AG10803 (cell line): ENCODE measurements at places on chromosomes 5 and 9.

GRCh38 chr5:149221326-149221725, 50.3 kb upstream of the AFAP1L1 start:
- DNase-seq: peak; percentile 36

- DNase-seq: no peak
Measured at GRCh38 chr9:94851467-94851866, 125.0 kb downstream of the AOPEP start.

GRCh38 chr5:176450077-176450476, 1.9 kb downstream of the FAF2 start:
- no peak for DNase-seq

GRCh38 chr9:135849181-135849580, 58.2 kb downstream of the CAMSAP1 start:
- DNase-seq: no peak

DNA sequence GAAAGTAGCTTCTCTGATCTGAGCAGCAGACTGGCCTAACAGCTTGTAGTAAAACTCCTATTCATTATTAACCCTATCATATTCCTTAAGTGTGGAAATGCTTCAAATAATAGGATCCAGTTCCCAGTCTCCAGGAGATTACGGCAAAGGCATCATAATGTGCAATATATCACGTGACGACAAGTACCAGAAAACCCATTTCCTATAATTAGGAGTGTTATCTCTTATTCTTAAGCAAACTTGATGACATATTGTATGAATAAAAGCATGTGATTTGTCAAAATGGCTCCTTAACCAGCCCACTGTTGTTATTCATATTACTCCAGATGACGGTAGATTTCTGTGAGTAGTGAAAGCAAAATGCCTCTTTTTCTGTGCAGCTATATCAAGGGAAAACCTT, 2.9 kb downstream of the SV2C start:
- no peak for DNase-seq

- DNase-seq: no peak
Measured at GRCh38 chr9:16960084-16960483, 89.6 kb upstream of the BNC2 start.

DNA sequence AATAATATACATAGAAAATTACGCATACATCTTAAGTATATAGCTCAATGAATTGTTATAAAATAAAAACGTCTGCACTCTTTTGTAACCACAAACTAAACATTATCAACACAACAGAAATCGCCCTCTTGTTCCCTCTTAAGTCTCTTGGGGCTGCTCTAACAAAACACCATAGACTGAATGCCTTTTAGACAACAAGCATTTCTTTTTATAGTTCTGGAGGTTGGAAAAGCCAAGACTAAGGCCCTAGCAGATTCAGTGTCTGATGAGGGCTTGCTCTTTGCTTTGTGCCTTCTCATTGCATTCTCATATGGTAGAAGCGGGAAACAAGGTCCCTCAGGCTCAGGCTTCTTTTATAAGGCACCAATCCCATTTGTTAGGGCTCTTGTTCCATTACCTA, 4.9 kb upstream of the IFNB1 start:
- DNase-seq: no peak

DNA sequence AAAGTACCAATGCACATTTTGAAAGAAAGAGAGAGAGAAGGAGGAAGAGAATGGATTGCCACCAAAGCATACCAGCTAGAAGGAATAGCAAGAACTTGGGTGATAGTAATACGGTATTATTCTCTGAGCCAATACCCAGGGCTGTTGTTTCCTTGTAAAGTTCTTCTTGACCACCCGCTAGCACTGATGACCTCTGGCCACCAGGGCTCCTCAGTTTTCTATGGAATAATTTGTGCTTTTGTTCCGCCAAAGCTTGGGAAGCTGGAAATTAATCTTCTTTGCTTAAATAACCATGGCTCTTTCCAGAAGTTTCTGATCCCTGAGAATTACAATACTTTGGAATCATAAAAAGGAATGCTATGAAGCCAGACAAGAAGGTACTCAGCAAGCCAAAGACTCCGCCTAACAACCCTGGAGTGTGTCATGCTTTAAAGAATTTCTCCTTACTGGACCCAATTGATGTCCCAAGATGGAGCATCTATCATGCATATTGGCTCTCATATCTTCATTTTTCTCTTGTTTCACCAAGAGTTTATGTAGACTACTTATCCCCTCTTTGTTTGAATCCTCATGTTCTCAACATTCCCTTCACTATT, 29.8 kb downstream of the OR2K2 start:
- no peak for DNase-seq

- peak; percentile 91 for DNase-seq
Measured at GRCh38 chr5:55601204-55601618, 66.4 kb upstream of the PLPP1 start.

DNA sequence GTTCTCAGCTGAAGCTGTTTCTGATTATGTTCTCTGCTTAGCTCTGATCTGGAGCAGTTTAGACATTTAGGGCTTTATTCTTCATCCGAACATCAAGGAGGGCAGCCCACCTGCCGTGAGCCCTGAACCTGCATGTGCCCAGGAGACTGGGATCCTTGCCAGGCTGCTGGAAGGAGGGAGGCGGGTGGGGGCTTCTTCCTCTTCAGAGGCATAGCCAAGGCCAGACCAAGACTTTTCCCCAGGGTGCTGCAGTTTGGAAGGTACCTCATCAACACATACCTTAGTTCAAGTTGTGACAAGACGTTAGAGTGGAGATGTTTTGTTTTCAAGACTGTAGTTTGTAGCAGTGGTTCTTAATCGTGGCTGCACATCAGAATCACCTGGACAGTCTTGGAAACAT, 64.9 kb downstream of the RALGPS1 start:
- no peak for DNase-seq

DNA sequence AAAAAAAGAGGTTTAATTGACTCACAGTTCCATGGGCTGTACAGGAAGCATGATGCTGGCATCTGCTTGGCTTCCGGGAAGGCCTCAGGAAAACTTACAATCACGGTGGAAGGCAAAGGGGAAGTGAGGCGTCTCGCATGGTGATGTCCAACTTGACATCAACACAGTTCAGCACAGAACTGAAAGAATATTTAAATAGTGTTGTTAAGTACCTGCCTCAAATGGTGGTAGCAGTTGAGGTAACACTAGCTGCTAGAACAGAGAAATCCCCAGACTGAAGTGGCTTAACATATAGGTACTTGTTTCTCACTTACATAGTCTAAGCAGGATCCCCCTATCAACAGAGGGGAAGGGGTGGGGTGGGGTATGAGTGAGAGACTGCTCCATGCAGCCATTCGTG, 141.6 kb downstream of the DROSHA start:
- DNase-seq: no peak

DNA sequence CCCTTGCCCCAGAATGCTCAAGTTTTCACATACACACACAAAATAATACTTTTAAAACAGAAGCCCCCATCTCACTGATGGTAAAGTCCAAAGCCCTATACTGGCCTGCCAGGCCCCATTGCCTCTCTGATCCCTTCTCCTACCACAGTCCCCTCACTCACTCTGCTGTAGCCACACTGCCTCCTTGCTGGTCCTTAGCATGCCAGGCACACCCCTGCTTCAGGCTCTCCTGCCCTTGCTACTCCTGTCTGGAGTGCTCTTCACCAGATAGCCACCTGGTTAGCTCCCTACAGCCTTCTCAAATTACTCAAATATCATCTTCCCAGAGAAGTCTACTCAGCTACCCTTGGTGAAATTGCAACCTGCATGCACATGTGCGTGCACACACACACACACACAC, 177.5 kb downstream of the C5orf15 start:
- no peak for DNase-seq

DNA sequence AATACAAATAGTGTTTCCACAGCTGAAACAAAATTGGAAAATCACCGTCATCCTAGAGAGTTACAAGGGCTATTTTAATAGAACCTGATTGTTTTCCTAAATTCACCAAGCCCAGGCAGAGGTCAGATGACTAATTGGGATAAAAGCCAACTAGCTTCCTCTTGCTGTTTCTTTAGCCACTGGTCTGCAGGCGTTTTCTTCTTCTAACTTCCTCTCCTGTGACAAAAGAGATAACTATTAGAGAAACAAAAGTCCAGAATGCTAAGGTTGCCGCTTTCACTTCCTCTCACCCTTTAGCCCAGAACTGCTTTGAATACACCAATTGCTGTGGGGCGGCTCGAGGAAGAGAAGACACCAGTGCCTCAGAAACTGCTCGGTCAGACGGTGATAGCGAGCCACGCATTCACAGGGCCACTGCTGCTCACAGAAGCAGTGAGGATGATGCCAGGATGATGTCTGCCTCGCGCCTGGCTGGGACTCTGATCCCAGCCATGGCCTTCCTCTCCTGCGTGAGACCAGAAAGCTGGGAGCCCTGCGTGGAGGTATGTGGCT, at the start of gene TLR4:
TSS of gene TLR4 (plus strand) at position 380 of the 552 bp plus-strand sequence. CDS start at position 450, 70 bp downstream.
- peak; percentile 71 for DNase-seq

- DNase-seq: no peak
Measured at GRCh38 chr5:159263569-159263905, 447 bp downstream of the UBLCP1 start.

DNA sequence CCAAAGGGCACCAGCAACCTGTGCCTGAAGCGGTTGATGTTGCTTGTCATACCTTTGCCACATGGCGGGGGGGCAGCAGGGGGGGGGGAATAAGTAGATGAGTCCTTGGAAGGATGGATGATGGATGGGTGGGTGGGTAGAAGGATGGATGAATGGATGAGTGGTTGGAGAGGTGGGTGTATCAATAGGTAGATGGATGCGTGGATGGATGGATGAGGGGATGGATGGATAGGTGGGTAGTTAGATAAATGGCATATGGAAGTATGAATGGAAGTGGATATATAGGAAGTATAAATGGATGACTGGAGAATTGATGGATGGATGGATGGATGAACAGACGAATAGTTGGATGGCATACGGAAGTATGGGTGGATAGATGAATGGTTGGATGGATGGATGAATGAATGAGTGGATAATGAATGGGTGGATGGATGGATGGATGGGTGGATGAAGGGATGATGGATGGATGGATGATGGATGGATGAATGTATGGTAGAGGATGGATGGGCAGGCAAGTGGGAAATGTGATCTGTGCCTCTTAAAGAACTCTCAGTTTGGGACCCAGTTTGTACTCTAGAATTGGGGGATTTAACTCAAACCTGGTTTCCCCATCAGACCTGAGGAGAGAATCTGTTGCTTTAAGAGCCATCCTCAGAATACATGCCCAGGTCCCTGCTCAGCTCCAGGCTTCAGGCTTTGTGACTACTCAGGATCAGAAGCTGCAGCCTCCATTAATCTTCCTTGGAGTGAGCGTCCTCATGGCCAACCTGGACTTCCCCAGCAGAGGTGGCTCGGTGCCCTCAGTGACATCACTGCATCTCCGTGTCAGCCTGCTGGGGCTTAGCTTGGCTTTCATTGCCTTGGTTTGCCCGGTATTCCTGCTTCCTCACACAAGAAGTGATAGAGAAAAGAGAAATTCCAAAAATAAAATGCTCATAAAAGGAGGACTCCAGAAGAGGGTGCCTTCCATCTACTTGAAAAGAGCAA, 27.6 kb upstream of the SUSD3 start:
- DNase-seq: no peak

GRCh38 chr9:136050701-136051452, 44.2 kb downstream of the NACC2 start:
- no peak for DNase-seq

GRCh38 chr5:175868996-175869638, 2.3 kb upstream of the CPLX2 start:
- no peak for DNase-seq

GRCh38 chr5:73256012-73256411, 83.0 kb downstream of the TMEM174 start:
- no peak for DNase-seq

DNA sequence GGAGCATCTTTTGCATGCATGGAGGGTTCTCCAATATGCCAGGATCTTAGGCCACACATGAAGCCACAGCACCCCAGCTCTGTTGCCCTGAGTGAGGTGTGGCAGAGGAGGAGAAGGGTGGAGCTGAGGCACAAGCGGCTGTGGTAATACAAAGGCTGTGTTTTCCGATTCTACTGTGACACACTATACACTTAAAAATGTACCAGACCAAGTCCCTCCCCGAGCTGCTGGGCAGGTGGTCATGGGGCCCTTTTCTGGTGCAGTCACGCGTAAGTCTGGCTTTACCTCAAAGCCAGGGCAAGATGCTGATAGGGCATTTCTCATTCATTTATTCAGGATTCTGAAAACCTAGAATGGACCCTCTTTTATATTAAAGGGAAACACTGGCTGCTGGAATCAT, 3.7 kb downstream of the ADGRV1 start:
- DNase-seq: no peak

GRCh38 chr5:1336749-1337488, 8.0 kb downstream of the CLPTM1L start:
- DNase-seq: no peak

GRCh38 chr9:99177576-99178366, 44.0 kb downstream of the ALG2 start:
- no peak for DNase-seq

DNA sequence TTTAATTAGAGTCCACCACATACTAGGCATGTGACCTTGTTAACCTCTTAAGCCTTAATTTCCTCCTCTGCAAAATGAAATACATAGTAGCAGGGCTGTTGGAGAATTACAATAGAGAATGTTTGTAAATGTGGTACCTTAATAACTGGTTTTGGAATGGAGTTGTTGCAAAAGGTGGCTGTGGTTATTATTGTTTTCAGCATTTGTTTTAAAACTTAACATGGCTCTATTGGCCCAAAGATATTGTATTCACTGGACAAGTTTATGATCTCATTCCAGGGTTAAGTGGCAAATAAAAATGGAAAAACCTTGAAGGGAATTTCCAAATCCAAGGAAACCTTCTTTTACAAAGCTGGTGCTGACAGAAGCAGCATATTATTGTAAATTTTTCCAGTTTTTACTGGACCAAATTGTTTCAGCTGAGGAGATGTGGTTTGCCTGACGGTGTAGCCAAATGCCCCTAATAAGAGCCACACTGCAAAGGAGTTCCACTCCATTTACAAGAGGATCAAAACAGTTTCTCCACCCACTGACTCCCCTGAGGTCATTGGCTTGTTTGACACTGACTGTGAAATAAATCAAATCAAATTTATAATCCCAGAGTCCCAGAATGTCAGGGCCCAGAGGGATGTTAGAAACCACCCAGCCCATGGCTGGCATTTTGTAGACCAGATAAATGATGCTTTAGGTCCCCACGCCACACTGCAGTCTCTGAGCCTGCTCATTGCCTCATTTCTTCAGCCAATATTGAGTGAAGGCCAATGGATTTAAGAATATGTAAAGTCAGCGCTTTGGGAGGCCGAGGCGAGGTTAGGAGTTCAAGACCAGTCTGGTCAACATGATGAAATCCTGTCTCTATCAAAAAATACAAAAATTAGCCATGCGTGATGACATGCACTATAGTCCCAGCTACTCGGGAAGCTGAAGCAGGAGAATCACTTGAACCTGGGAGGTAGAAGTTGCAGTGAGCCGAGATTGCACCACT, 45.2 kb downstream of the ADRA1B start:
- peak; percentile 33 for DNase-seq

DNA sequence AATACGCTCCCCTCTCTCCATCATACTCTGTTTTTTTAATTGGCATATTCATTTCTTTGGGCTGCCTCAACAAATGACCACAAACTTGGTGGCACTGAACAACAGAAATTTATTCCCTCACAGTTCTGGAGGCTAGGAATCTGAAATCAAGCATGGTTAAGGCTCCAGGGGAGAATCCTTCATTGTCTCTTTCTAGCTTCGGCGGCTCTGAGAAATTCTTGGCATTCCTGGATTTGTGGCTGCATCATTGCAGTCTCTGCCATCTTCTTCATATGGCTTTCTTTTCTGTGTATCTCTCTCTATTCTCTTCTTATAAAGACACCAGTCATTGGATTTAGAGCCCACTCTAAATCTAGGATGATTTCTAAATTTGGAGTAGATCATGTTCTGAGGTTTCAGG, 10.9 kb upstream of the SLC24A2 start:
- DNase-seq: no peak
